Naive thymus-derived CD4-positive, alpha-beta T cell (primary cell): ENCODE measurements at places on chromosomes 7 and 10. TPM values are rescaled to one million over a fixed set of nuclear protein-coding genes. Genes with fewer than 3 reads are reported as not detected.

The KNDC1 gene
- total RNA-seq = 0.24 TPM

The OR2A5 gene
- not detected for total RNA-seq

The CABCOCO1 gene
- total RNA-seq = not detected

The GPR26 gene
- total RNA-seq = not detected

The OR6V1 gene
- total RNA-seq = not detected

The MYH16 gene
- not detected for total RNA-seq

The RAMP3 gene
- total RNA-seq = not detected
